Activated naive CD8-positive, alpha-beta T cell treated with anti-CD3 and anti-CD28 coated beads, Interleukin-2, amount 50 U/mL, for 16 hours (primary cell): ENCODE measurements at places on chromosomes 7 and 10.

DNA sequence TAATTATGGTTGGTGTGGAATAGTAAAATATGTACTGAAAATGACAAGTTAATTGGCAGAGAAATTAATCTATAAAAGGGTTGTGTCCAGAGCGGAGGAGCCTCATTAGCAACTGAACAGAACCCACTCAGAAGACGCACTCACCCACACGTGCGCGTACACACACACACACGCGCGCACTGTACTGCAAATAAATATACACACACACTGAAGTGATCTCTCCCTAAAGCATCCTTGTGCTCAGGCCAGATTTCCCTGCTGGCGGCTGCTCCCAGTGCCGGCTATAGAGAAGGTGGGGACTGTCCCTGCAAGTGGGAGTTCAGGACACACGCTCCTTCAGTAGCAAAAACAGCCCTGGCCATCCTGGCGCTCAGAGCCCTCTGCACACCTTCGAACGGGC lies 85.2 kb downstream of the CHST15 start:
- no peak for DNase-seq

DNA sequence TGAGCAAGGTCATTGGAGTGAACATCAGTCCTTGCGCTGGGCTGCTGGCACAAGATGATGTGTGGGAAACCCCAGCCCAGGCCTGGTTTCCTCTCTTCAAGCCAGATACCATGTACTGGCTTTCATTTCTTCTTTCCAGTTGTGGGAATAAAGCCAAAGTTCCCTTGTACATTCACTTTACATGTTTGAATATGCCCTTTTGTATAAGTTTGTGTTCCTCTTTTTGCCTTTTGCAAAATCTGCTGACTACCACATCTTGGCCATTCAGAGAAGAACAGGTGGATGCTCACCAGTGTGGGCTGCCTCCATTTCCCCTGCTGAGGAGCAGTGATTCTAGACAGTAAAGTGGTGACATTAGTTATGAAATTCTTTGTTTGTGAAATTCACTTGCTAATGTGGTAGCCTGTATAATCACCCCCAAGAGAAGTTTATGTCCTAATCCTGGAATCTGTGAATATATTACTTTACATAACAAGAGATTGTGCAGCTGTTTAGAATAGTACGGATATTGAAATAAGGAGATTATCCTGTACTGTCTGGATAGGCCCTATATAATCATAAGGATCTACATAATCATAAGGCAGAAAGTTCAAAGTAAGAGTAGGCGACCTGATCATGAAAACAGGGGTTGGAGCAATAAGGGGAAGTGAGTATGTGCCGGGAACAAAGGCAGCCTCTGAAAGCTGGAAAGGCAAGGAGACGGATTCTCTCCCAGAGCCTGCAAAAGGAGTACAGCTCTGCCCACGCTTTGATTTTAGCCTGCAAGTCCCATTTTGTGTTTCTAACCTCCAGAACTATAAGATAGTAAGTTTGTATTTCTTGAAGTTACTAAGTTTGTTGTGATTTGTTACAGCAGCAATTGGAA lies 18.8 kb upstream of the AOAH start:
- DNase-seq, result no peak

DNA sequence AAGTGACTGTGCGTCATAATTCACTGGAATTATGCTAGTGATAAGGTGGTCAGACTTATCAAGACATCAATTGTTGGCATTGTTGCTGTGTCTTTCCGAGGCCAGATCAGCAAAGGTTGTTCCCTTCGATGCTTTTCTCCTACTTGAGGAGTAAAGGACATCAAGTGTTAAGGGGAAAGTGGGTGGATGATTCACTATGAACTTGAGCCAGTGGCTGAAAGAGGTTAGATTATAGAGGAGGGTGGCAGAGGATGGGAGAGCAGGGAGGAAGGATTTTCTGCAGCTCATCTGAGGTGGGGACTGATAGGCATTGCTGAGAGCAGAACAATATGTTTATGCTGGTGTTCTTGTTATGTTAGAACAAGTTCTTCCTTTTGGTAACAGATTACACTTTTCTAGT lies 131.4 kb upstream of the AGR3 start:
- DNase-seq, result no peak

DNA sequence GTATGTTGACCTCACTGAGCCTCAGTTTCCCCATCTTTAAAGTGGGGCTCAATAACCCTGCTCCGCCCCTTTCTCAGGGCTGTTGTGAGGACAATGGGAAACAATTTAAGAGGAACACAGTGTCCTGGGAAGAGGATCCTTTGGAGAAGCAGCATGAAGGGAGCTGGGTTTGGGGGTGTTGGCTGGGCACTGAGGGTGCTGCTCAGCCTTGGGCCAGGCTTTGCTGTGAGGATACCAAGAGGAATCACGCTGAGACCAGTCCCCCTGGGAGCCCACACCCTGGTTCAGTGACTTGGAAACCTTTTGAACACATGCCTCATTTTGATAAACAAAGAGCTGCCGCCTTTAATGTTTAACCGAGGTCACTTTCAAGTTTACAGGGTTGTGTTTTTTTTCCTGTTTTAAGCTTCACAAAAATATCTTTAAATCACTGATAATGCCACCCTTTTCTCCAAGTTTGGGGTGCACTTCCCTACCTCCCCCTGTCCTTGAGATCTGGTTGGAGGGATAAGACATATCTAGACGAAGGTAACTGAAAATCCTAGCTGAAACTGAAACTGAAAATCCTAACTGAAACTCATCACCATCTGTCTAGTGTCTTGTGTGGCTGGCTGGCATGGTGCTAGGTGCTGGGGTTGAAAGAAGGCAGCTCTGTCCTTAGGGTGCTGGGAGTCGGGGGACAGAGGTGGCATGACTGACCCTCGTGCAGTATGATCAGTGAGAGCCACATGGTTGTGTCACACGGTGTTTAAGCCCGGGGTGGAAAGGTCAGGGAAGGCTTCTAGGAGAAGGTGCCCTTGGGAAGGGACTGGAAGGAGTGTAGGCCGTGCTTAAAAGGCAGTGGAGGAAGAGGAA lies 27.7 kb downstream of the ZNF775 start:
- no peak for DNase-seq

DNA sequence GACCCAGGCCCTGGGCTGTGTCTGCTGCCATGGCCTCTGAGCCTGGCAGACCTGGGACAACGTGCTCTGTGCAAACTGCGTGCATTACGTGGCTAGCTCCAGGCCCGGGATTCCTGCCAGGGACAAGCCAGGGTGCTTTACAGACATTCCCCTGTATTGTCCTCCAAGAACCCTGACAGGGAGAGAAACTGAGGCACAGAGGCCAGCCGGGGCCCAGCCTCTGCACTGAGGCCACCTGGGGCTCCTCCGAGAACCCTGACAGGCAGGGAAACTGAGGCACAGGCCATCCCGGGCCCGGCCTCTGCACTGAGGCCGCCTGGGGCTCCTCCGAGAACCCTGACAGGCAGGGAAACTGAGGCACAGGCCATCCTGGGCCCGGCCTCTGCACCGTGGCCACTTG lies 64.9 kb downstream of the CFAP46 start:
- DNase-seq, result no peak

GRCh38 chr7:32048970-32049491 lies 21.2 kb downstream of the PDE1C start:
- DNase-seq, result no peak

GRCh38 chr7:87152897-87153641 lies 816 bp downstream of the DMTF1 start:
- DNase-seq, result no peak

GRCh38 chr10:2978111-2978510 lies 89.2 kb upstream of the PFKP start:
- no peak for DNase-seq

- DNase-seq, result no peak
Measured at GRCh38 chr10:97278491-97278989, 13.9 kb downstream of the ARHGAP19 start.

DNA sequence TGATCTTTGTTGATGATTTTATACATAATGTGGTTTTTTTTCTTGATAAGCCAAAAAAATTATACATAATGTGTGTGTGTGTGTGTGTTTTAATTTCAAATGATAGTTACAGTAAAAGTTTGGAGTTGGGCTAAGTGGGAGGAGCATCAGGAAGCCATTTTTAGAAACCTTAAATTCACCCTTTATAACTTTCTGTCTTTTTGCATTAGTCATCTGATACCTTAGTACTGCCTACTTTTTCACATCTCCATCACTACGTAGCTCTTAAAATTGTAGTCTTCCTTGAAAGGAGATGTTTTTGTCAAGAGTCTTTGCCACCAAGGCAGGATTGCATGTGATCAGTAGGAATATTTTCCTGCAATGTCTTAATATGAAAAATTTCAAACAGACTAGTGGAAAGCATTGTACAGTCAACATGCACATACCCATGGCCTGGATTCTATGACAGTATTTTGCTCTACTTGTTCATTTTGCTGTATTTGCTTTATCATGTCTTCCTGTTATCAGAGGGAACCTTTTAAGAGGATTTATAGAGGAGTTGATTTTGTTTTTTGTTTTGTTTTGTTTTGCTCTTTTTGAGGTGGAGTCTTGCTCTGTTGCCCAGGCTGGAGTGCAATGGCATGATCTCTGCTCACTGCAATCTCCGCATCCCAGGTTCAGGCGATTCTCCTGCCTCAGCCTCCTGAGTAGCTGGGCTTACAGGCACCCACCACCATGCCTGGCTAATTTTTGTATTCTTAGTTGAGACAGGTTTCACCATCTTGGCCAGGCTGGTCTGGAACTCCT lies 67.3 kb downstream of the DAGLB start:
- no peak for DNase-seq

DNA sequence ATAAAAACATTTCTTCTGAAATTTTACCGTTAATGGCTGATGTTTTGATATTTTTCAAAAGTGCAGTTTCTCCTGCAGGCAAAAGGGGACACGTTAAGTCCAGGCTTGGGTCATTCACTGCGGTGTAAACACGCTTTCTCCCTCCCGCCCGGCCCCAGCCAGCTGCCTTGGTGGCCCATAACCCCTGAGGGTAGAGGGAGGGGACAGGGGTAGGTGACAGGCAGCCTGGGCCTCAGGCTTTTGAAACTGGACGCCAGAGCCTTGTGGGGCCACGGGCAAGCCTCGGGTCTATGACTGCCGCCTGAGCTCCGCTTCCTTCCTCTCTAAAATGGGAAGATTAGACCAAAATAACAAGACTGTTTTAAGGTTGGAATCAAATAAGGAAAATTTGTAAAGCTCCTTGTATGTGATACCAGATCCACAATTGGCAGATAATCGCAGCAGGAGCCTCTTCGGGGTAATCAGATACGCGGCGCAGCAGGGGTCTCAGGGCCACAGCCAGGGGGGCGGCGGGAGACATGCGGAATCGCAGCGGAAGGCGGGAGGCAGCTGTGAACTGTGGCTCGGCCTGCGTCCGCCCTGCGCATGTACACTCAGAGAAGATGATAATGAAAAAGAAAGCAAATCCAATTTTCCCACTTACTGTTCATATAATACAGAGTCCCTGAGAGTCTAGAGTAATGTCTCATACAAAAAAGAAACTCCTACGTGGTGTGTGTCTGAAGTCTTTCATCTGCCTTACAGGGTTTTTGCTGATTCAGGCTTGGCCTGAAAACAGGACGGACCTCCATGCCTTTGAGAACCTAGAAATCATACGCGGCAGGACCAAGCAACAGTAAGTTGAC lies 138.3 kb downstream of the EGFR start:
- DNase-seq, result no peak

DNA sequence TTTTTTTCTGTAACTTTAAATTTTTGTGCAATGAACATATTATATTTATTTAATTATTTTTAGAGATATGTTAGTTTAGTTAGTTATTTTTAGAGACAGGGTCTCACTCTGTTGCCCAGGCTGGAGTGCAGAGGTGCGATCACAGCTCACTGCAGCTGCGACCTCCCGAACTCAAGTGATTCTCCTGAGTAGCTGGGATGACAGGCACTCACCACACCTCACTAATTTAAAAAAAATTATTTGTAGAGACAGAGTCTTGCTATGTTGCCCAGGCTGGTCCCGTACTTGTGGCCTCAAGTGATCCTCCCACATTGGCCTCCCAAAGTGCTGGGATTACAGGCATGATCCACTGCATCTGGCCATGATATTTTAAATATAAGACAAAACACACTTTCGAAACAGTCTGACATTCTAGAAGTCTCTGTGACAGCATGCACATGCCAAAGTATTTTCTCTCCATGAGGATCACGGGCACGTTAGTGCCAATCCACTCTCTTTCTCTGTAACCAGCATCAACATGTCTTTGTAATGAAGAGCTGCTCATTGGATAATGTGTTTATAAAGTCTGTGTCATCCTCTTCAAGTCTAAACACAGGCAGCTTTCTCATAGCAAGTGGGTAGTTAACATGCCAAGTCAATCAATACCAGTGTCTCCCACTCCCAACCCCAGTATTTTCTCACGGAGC lies 137.4 kb downstream of the GLI3 start:
- DNase-seq, result no peak

GRCh38 chr10:120969219-120969645 lies 118.1 kb downstream of the WDR11 start:
- no peak for DNase-seq

GRCh38 chr7:109552017-109552416 lies 982.3 kb downstream of the DNAJB9 start:
- DNase-seq, result no peak

DNA sequence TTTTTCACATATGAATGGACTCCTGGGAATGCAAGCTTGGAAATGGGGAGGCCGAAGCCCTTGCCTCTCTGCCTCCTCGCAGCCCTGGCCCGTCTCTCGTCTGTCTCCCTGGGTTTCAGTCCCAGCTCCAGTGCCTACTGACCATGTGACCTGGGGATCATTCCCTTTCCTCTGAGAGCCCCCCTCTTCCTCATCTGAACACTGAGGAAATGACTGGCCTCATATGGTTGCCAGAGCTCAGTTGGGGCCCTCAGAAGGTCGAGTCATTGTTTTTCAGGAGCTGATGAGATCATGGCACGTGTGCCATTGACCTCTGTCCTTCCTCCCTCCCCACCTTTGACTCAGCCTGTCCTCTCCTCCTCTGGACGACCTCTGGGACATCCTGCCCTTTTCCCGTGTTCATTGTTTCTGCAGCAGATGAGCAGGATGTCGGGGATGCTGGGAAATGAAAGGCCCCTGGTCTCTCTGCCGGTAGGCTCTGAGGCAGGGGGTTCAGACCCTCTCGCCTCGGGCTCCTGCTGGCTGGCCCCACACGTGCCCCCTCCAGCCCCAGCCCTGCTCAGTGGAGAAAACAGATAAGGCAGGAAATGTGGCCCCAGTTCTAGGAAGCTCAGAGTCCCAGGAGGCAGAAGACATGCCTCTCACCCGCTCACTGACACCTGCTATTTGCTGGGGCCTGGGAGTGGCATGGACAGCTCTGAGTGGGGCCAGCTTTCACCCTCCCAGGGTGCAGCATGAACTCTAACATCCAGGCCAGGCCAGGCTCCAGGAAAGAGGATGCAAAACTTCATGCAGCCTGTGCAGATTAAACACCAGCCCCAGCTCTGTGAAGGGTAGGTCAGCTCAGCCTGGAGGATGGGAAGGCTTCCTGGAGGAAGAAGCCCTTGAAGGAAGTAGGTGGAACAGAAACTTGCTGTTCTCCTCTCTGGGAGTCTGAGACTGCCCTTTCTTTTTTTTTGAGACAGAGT lies 8.3 kb upstream of the PPP1R35 start:
- no peak for DNase-seq

- DNase-seq, result no peak
Measured at GRCh38 chr7:110375068-110375467, 715.9 kb upstream of the LRRN3 start.
